Coronary artery (tissue), 2 donors: ENCODE measurements at places on chromosomes 3 and 15.

DNA sequence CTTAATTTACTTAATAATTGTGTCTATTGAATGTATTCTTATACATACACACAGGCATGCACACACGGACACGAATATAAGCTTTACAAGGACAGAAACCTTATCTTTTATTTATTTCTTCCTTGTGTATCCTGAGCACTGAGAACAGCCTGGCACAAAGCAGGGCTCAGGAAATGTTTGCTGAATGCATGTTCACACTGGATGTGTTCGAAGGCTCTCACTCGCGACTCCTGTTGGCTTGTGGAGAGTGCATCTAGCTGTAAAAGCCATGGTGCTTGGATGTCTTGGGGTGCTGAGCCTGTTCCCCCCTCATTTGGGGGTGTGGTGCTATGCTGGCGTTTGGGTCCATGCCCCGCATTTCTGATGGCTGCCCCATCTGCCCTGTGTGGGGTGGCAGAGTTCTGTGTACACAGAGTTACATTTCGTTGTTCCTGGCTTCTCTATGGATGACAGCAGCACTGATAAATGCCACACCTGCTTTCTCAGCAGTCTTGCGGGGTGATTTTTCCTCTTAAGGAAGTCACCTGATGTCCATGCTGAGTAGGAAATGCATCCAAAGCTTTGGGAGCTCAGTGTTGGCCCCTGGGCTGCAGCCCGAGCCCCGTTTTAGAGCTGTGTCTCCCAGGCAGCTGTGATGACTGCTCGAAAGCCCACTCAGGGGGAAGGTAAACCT is 148.5 kb downstream of the IGF1R start:
- peak; percentile 3 for DNase-seq

GRCh38 chr15:81869161-81869954 is 176.5 kb downstream of the MEX3B start:
- DNase-seq, result no peak

DNA sequence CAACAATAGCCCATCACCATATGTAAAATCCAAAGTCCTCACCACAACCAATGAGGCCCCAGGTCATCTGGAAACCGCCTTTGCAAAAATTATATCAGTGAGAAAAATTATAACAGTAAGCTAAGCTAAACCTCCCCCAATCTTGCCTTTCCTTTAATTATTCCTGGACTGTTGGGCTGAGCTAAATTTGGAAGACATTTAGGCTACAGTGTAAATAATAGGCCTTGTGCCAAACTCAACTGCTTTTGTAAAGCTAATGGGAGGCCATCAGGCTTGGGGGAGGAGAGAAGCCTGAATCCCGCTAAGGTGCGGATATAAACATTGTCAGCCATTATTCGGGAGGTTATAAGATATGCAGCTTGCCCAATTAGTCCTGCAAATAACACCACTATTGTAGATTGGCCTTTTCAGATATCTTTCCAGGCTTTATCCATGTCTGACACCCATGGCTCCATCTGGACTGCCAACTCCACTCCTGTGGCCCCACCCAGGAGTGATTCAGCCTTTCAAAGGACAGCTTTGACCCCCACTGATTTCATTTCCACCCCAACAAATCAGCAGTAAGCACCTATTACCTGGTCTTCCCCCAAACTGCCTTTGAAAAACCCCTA is 53.0 kb upstream of the CA12 start:
- no peak for DNase-seq

- no peak for DNase-seq
Observed at GRCh38 chr3:134090031-134090430, 60.3 kb upstream of the SLCO2A1 start.

- DNase-seq, result no peak
Observed at GRCh38 chr15:85307687-85308045, 72.7 kb upstream of the AKAP13 start.
